GM23338 (cell line): ENCODE measurements at places on chromosomes 1 and 21.

GRCh38 chr1:100931716-100932115 lies 35.8 kb downstream of the SLC30A7 start:
- no peak for DNase-seq

DNA sequence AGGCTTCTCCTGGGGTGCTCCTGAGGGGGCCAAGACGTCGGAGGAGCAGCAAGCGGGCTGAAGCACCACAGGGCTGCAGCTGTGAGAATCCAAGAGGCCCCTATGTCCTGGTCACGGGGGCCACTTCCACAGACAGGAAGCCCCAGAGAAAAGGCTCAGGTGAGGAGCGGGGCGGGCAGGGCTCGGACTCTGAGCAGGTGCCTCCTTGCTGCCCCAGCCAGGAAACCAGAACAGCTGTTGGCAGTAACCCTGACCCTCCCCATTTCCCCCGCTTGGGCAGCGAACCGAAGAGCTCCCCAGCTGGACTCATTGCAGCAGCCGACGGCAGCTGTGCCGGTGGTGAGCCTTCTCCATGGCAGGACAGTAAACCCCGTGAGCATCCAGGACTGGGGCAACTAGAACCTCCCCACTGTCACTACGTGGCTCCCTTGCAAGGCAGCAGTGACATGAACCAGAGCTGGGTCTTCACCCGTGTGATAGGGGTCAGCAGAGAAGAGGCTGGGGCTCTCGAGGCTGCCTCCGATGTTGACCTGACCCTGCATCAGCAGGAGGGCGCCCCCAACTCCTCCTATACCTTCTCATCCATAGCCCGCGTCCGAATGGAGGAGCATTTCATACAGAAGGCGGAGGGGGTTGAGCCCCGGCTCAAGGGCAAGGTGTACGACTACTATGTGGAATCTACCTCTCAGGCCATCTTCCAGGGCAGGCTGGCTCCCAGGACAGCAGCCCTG lies 625 bp downstream of the KLHDC7A start:
- no peak for DNase-seq

DNA sequence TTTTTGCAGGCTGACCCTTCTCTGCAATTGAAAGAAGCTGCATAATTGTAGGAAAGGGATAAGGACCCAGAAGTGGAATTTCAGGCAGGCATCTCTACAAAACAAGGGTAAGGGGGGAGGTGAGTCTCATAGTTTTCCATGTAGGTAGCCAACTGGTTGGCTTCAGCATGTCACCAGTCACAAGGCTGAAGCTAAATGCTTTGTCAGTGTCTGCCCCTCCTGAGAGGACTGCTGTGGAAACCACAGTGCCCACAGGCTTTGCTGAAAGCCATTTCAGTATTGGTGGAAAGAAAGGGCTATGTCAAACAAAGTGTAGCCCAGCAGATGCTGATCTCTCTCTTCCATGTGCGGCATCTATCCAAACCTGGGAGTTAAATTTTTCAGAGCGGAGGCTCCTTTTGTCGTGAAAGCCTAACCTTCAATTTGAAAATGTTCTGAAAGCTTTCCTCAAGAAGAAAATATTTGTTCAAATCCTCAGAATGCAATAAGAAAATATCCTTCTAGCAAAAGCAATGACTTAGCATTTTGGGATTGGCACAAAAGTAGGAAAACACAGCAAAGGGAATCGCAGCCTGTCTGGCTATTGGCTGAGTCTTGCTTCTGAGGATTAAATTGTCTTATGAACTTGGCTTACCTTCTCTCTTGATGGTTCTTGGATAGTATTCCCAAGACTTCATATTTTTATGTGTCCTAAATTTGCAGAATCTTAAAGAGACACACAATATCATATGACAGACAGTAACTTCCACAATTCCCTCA lies 591.7 kb downstream of the PLPP3 start:
- DNase-seq = peak; percentile 28

DNA sequence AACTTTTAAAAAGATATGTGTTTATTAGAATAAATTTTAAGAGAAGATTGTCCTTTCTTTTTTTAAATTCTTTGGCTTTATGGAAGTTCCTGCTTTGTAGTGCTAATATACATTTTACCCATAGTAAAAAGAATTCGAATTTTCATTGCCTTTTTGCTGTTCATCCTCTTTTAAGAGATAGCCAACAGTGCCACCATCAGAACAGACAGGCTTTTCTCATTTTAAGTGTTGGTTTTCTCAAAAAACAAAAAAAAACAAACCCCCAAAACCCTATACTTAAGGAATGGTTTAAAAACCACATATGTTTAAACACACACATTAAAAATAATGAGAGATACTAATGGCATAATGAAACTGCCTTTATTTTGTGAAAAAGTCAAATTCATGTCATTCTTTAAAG lies 118.8 kb downstream of the NEK7 start:
- DNase-seq = no peak

GRCh38 chr1:235078480-235079381 lies 49.9 kb downstream of the TOMM20 start:
- no peak for DNase-seq

GRCh38 chr1:43522776-43523480 lies 7.8 kb upstream of the PTPRF start:
- no peak for DNase-seq

GRCh38 chr1:6424619-6425593 lies at the start of gene ESPN:
TSS of gene ESPN (plus strand) at chr1:6424776. CDS start at chr1:6424956, 180 bp downstream.
- DNase-seq = peak; percentile 60

GRCh38 chr1:109630898-109631512 lies 11.4 kb downstream of the AMPD2 start:
- no peak for DNase-seq

DNA sequence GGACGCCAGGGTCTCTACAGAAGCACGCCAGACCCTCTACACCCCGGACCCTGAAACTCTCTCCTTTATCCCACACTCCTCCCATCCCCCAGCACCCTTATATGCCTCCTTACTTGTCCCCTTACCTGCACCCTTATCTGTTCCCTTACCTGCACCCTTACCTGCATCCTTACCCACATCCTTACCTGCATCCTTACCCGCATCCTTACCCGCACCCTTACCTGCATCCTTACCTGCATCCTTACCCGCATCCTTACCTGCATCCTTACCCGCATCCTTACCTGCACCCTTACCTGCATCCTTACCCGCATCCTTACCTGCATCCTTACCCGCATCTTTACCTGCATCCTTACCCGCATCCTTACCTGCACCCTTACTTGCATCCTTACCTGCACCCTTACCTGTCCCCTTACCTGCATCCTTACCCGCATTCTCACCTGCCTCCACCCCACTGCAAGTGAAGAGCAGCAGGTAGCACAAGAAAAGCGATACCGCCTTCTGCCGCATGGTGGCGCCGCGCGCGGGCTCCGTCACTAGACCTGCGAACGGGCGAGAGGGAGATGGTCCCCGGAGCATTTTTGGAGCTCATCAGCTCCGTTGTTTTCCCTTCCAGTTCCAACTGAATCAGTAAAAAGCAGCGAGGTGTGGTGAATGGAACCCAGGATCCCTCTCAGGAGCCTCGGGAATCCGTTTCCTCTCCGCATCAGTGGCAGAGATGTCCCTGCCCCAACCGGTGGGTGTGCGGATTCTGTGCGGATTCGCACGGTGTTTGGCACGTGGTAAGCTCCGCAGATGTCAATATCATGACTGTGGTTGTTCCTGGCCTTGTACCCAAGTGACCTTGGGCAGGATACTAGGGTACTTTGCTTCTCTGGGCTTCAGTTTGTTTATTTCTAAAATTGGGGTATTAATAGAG lies 2.9 kb downstream of the IFI6 start:
- peak; percentile 79 for DNase-seq

DNA sequence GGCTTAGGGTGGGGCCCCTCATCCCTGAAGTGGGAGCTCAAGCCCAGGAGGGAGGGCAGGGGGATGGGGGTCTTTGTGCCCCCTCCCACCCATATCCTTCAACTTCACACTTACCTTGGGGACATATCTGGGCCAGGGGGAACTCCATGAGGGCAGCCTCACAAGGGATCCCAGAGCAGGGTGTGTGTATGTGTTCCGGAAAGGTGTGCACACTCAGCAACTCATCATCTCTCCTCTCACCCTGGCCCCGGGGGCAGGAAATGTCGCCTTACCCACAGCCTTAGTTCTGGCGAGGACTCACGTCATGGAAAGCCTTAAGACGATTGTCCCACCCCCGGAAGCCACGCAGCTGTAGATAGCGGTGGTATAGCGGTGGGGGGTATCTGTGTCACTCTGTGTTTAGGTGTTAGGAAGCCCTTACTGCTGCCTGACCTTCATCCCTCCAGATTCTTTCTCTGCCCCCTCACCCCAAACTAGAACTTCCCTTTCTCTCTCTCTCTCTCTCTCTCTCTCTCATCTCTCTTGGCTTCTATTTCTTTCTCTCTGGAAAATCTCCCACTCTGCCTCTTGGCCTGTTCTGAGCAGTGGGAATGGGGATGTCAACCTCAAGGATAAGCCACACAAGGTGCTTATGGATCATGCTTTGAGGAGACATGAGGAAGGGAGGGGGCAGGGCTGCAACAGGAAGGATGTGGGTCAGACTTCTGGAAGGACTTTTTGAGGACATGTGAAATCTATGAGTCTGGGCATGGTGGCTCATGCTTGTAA lies at the start of gene SH2D2A:
SH2D2A (minus strand) TSS at position 288 of the 768 bp plus-strand sequence; CDS start at position 148, 140 bp downstream.
- no peak for DNase-seq

- DNase-seq = no peak
Measured at GRCh38 chr21:21238629-21239400, 240.6 kb downstream of the NCAM2 start.

DNA sequence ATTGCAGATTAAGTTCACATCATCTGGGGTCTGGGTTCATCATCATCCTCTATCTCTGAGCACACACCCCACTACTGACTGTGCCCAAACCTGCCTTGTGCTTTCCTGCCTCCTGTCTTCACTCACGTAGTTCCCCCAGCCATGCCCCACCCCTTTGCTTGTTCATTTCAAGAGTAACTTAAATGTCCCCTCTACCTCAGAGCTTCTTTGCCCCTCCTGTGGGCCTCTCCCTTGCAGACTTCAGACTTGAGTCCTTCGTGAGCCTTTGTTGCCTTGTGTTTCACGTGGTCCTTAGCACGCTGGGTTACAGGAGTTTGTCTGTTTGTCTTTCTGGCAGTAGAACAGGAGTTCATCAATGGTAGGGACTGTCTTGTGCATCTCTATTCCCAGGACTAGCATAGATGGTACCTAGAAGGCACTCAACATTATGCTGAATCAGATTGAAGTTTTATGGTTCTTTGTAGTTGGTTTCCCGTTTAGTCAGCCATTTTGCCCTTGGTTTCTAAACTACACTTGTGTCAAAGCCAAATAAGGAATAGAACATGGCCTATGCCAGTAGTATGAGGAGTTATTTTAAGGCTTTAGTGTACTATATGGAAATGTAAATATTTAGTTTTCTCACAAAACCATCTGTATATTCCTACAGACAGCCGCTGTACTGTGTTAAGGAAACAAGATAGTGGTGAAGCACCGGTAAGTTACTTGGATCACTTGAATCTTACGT lies 86.2 kb downstream of the TTC3 start:
- DNase-seq = no peak

GRCh38 chr21:36456729-36457414 lies 23.1 kb downstream of the CLDN14 start:
- DNase-seq = no peak

DNA sequence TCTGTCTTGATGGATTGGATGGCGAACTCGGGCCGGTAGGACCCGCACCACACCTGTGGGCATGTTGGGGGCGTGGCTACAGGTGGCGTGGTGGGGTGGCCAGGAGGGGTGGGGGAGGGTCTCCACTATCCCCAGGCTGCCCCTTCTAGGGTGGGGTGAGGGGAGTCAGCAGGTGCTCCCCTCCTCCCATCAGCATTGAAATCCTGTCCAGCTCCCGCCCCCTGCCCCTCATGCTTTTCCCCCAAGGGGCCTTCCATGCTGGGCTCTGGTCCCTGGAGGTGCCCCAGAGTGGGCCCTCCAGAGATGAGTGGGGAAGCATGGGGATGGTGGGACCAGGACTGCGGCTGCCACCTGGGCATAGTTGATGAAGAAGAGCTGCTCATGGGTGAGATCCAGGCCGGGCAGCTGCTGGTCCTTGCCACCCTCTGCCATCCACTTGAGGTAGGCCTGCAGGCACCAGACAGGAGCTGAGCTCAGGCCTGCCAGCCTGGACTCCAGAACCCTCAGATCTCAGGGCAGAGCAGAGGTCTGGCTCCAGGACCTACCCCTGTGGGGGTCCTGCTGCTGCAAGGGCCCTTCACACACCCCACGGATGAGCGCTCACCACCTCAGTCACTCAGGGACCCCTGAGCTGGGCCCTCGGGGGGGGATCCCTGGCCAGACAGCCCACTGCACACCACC lies 5.1 kb downstream of the PRXL2B start:
- DNase-seq = no peak

DNA sequence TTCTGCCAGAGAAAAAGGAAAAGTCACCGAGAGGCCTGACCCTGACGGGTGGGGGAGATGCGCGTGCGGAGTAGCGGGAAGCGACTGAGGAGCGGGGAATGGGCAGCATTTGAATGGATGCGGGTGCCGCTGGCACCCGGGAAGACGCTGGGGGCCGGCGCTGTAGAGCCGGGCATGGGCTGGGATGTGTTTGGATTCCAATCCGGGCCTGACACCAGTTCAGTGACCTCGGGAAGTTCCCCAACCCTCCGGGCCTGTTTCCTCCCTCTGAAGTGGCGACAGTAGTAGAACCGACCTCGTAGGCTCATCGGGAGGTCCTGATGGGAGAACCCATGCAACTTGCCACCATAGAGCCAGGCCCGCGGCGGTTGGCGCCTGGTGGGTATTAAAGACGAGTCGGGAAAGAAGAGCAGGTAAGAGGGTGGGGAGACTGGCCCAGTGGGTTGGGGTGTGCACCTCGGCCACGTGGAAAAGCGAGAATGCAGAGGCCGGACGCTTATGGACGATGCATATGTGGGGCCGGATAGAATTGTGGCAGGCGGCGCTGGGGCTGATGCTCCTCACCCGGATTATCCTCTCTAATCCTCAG lies 642 bp upstream of the SLC16A1 start:
- peak; percentile 78 for DNase-seq

- DNase-seq = no peak
Measured at GRCh38 chr1:25985171-25985570, 12.7 kb downstream of the PAFAH2 start.

- no peak for DNase-seq
Measured at GRCh38 chr1:112882271-112882744, 73.7 kb downstream of the SLC16A1 start.

DNA sequence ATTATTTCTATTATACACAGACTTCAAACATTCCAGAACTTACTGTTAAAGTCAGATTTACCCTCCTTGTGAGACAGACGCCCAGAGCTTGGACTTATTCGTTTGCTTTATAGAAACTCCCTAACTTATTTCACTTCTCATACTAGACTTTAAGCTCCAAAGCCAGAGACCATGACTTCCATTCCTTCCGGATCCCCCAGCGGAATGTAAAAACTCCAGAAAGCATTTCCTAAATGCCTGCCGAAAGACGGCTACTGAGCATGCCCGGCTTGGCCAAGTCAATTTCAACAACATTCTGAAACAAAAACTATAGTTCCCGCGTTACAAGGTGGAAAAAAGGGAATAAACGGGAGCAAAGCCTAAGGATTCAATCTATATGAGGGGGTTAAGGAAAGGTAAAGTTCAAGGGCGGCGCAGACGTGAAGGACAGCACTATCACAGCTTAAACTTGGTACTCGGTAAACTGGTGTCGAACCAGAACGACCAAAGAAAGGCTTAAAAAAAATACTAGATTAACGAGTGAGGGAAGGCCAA lies 1.1 kb downstream of the USP48 start:
- peak; percentile 60 for DNase-seq
